ENCODE measurements at places on chromosomes 5 and 9.

- no peak for DNase-seq
Observed at GRCh38 chr9:104819033-104819432, 55.1 kb downstream of the NIPSNAP3B start.

- no peak for DNase-seq
Observed at GRCh38 chr9:76680716-76681425, 83.4 kb upstream of the PCA3 start.

DNA sequence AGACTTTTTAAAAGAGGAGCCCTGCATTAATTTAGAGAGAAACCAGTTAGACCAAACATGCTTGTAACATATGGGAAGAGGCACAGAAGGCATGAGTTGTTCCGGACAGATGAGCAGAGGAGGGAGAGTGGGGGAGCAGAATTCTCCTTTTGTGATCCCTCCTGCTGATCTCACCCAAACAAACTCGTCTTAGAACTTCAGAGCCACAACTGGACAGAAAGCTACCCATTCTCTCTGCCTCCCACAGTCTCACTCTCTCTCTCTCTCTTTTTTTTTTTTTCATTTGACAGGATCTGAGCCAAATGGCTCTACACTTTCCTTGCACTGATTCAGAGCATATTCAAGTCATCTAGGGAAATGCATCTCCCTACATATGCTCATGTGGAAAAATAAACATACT lies 196.0 kb upstream of the PAPPA start:
- no peak for DNase-seq

DNA sequence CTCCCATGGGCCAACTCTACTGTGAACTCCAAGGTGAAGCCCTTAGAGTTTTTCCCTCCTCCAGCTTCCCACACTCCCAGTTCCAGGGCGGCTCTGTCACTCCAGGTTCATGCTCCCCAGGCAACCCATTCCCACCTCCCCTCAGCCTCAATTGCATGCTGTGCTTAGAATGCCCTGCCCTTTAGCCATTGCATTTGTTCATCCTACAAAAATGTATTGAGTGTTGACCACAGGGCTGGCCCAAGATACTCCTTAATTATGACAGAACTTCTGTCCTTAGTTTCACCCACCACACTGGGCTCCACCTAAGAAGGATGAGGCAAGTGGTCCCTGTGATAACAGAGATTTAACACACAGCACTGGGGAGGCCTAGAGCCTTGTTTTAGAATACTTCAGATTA lies 236.1 kb downstream of the ADAMTSL1 start:
- no peak for DNase-seq

DNA sequence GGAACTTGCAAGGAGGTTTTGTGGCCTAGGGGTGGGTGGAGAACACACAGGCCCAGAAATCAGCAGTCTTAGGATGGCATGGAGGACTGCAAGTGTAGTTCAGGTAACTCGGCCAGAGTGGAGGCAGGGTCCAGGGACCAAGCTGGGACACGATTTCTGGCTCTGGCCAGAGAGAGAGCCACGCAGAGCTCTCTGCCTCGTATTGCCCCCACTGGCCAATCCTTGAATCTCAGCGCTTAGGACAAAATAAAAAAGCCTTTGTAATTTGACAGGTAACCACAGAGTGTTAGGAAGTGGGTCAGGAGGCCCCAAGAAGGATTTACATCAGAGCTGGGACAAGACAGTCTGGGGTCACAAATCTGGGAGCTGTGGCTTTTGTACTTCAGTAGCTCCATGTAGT lies 11.7 kb downstream of the MAP3K1 start:
- no peak for DNase-seq

- DNase-seq = no peak
Observed at GRCh38 chr5:71873191-71873591, 154.1 kb downstream of the CARTPT start.

- DNase-seq = no peak
Observed at GRCh38 chr5:155101697-155102096, 88.1 kb downstream of the KIF4B start.

GRCh38 chr9:112719696-112720095 lies 1.8 kb upstream of the INIP start:
- no peak for DNase-seq

- no peak for DNase-seq
Observed at GRCh38 chr5:158124606-158125316, 265.8 kb upstream of the CLINT1 start.

DNA sequence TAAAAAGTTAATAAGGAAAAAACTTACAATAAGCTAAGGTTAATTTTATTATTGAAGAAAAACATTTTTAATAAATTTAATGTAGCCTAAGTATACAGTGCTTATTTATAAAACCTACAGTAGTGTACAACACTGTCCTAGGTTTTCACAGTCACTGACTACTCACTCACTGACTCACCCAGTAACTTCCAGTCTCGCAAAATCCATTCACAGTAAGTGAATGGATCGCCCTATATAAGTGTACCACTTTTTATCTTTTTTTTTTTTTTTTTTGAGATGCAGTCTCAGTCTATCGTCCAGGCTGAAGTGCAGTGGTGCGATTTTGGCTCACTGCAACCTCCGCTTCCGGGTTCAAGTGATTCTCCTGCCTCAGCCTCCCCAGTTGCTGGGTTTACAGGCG lies 47.7 kb downstream of the FNIP1 start:
- DNase-seq = peak; percentile 51

DNA sequence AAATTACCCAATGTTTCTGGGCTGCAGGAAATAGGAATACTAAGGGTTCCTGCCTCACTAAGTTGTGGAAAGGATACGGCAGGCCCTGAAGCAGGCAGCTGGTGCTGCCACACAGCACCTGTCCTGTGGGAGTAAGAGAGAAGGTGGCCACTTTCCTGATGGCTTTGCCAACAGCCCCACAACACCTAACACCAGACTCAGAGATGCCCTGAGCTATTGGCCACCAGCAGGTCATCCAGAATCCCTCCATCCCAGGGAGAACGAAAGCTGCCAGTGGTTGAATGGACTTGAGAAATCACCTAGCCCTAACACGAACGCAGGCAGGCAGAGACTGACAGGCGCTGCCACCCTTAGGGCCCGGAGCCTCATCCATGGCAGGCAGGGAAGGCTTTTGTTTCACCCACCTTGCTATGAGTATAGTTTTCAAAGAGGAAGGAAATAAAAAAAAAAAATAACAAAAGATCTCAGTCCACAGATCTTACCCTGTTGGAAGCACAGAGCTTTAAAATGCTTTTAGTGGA lies 82.2 kb downstream of the DCP2 start:
- no peak for DNase-seq

DNA sequence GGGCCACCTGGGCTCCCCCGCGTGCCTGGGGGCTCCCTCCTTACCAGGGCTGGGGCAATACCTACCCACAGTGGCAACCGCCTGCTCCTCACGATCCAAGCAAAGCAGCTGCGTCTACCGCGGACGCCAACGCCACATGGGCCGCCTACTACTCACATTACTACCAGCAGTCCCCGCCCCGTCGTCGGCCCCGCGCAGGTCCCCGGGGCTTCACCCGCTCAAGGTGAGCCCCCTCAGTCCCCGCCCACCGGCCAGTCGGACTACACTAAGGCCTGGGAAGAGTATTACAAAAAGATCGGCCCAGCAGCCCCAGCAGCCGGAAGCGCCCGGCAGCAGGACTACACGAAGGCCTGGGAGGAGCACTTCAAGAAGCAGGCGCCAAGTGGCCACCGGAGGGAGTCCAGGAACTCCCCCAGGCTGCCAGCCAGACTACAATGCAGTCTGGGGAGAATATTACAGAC lies 106.0 kb upstream of the MTAP start:
- DNase-seq = no peak

GRCh38 chr5:22102823-22103359 lies 750.3 kb downstream of the CDH12 start:
- no peak for DNase-seq

DNA sequence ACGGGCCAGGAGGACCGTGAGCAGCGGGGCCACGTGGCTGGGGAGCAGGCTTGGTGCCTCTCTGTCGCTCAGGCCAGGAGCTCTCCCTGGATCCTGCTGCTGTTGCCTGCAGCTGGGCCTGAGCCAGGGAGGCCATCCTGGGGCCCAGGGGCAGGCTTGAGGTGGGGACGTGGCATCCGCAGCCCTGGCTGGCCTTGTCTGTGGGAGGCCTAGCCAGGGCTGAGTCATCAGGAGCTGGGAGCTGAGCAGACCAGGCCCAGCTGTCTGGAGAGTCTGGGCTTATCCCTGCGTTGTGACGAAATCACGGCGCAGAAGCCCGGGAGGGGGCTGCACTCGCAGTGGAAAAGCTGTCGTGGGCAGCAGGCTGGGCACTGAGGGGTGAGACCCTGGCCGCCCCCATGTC lies 138.8 kb upstream of the COL5A1 start:
- DNase-seq = no peak

- DNase-seq = no peak
Observed at GRCh38 chr5:124980163-124980941, 233.9 kb upstream of the ZNF608 start.

GRCh38 chr5:107512029-107512428 lies 158.7 kb downstream of the EFNA5 start:
- DNase-seq = no peak

DNA sequence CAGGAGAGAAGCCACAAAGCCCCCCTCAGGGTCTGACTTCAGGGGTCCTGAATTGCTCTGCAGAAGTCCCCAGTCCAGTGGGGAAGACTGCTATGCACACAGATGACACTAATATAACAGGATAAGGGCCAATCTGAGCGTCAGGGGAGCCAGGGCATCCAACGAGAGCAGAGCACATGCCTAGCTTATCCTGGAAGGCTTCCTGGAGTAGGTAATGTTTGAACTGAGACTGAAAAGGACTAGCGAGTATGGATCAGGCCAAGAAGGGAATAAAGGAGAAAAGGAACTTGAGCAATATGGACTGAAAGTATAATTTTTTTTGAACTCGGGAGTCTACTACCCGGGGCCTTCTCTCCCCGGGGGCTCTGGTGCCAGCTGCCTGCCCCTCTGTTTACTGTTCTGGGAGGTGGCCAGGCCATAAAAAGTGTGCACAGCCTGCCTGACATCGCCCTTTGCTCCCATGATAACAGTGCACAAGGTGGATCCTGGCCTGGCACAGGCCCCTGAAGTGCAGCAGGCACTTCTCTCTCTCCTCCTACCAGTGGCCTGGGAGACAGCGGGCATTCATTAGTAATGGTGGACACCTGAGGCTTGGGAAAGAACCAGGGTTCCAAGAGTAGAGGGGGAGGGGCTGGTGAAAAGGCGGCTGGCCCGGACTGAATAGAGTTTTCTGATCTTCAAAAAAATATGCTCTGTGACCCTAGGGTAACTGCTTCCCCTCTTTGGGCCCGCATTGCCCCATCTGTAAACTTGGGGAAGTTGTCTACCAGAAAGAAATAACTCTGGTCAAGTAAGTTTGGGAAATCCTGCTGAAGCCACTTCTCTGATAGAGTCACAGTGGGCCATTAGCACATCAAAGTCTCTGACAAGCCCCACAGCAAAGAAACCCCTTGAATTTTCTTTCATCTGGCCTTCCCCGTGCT lies 4.6 kb upstream of the SLC6A7 start:
- no peak for DNase-seq

GRCh38 chr5:136066661-136067271 lies 38.0 kb downstream of the TGFBI start:
- DNase-seq = no peak

DNA sequence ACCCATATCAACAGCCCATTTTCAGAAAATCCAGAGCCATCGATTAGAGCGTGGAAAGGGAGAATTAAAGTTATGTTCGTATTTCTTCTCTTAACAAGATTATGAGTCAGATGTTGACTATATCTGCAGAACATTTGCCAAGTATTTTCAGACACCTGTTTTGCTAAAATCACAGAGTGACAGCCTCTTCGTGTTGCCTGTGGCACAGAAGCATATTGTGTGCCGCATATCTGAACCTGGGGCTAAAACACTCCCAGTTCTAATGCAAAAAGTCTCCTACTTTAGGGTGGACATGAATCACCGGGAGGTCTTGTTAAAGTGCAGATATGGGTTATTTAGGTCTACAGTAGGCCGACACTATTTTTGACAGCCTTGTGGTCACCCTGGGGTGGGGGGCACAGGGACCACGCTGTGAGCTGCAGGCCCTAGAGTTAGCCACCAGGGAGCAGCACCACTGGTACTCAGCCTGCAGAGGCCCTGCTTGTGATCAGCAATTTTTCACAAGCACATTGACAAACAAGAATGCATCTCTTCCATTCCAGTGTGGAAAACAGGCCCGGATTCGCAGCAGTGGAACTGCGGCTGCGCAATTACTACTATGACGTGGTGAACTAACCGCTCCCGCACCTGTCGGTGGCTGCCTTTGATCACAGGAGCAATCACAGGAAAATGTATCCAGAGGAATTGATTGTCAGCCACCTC lies 93.5 kb downstream of the SYK start:
- no peak for DNase-seq

DNA sequence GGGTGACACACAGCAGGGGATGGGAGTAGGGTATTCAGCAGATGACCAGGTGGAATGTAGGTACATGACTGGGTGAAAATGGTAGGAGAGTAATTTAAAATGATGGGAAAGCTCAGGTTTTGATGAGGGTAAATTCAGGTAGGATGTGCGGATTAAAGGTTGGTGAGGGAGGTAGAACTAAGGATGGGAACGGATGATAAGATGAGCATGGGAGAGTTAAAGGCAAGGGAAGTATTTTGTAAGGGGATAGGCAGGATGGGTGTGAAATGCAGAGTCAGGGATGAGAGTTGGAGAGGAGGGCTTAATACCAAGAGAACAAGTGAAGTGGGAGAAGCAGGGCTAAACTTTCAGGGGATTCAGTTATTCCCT lies 1.5 kb downstream of the TLN1 start:
- no peak for DNase-seq

DNA sequence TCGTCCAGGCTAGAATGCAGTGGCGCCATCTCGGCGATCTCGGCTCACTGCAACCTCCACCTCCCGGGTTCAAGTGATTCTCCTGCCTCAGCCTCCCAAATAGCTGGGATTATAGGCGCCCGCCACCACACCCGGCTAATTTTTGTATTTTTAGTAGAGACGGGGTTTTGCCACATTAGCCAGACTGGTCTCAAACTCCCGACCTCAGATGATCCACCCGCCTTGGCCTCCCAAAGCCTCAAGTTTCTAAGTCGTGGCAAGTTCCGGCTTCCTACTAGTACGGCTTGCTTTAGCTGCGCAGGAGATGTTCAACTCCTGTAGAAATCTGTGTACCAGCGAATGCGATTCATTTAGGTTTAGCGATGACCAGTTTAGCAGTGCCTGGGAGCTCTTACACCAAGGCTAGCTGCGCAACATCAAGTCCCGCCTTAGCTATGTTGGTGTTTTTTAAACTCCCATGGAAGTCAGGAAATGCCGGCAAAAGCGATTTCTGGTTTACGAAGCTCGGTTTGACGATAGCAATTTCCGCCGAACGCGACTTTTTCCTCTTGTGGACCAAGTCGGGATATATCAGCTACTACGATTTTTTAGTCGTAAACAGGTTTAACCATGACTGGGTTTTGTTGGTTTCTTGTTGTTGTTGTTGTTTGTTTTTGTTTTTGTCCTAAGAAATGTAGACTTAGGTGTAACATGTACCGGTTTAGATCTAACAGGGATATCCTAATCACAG lies 46.4 kb downstream of the ANXA2R start:
- peak; percentile 58 for DNase-seq

- no peak for DNase-seq
Observed at GRCh38 chr5:81146031-81146430, 87.1 kb upstream of the CKMT2 start.

All from kidney capillary endothelial cell (primary cell).